ENCODE measurements at places on chromosomes 16 and 17. TPM values are rescaled to one million over a fixed set of nuclear protein-coding genes. Genes with fewer than 3 reads are reported as not detected.

DNA sequence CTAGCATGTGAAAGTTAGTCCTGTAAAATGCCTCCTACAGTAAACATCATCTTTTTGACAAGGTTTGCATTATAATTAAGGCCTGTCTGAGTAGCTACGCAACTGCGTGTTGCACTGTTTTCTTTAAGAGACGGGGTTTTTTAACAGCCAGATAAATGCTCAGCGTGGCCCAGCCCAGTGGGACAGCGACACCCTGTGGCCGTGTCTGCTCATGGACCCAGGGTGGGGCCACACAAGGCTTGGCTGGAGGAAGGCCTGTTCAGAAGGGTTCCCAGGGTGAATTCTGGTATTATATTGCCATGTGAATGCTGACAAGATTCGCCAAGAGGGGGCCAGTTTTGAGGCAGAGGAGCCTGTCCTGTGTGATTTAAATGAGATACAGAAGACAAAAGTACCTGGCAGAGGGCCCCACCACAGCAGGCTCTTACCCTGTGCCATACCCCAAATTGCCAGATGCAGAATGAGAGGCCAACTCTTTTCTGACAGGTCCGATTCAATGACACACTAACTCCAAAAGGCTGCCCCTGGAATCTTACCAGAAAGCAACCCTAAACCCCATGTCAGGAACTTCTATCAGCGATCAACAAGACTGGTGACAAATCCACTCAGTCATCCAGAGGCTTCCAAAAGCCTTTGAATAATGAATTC is 65.9 kb upstream of the IRX6 start:
- H3K4me3 ChIP-seq, result no peak overlapping the region
- no peak overlapping the region for H3K27ac ChIP-seq
- peak; percentile 71 for DNase-seq
- H3K4me1 ChIP-seq, result no peaks in the 10 kb centered on the region
- H3K36me3 ChIP-seq, result no peaks in the 10 kb centered on the region

DNA sequence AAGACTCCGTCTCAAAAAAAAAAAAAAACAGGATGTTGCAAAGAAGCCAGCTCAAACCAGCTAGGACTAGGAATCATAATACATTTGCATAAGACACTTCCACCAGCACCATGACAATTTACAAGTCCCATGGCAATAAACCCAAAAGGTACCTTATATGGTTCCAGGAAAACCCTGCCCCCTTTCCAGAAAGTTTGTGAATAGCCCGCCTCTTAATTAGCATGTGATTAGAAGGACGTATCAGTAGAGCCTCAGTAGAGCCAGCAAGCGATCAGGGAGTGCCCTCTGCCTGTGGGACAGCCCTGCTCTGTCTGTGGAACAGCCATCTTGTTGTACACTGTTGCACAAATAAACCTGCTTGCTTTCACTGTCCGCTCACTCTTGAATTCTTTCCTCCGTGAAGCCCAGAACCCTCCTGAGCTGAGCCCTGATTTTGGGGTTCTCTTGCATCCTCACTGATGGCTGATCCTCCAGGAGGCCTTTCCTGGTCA is 14.0 kb downstream of the NUPR1 start:
- H3K4me1 ChIP-seq, result peaks cover 53% of the 10 kb centered on the region
- H3K27ac ChIP-seq, result no peak overlapping the region
- H3K36me3 ChIP-seq, result no peaks in the 10 kb centered on the region
- no peak overlapping the region for H3K4me3 ChIP-seq
- H3K27me3 ChIP-seq, result no peaks in the 10 kb centered on the region
- no peak for DNase-seq

- DNase-seq, result no peak
- H3K4me3 ChIP-seq, result no peak overlapping the region
- peaks cover 10% of the 10 kb centered on the region for H3K4me1 ChIP-seq
Observed at GRCh38 chr17:51034800-51035199, 85.9 kb downstream of the SPAG9 start.

DNA sequence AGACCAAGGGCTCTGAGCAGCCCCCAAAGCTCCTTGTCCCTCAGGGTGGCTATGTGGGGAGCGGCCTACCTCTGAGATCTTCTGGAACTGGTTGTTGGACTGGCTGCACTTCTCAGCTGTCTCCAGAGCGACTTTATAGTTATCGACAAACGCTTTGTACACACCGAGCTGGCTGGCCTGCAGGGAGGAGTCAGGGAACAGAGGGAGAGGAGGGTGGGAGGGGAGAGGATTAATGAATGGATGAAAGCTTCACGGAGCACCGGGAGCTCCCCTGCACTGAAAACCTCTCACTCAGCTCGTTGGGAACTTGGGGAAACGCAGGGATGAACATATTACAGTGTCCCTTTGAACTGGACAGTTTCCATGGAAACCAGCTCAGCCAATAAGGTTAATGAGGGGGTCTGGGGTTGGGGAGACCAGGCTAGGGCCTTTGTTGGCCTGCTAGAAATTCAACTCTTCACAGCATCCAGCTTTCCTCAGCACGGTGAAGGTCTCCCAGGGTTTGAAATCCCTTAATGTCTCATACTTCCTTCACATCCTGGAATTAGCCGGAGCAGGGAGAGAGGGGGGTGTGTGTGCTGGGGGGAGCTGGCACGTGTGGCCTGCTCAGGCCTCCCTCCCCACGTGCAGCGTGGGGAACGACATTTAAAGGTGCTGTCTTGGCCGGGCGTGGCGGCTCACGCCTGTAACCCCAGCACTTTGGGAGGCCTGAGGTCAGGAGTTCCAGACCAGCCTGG is 86.7 kb downstream of the TIMM22 start:
- H3K27ac ChIP-seq, result no peak overlapping the region
- H3K4me1 ChIP-seq, result no peaks in the 10 kb centered on the region
- DNase-seq, result no peak
- no peaks in the 10 kb centered on the region for H3K36me3 ChIP-seq
- no peaks in the 10 kb centered on the region for H3K27me3 ChIP-seq
- no peak overlapping the region for H3K4me3 ChIP-seq

DNA sequence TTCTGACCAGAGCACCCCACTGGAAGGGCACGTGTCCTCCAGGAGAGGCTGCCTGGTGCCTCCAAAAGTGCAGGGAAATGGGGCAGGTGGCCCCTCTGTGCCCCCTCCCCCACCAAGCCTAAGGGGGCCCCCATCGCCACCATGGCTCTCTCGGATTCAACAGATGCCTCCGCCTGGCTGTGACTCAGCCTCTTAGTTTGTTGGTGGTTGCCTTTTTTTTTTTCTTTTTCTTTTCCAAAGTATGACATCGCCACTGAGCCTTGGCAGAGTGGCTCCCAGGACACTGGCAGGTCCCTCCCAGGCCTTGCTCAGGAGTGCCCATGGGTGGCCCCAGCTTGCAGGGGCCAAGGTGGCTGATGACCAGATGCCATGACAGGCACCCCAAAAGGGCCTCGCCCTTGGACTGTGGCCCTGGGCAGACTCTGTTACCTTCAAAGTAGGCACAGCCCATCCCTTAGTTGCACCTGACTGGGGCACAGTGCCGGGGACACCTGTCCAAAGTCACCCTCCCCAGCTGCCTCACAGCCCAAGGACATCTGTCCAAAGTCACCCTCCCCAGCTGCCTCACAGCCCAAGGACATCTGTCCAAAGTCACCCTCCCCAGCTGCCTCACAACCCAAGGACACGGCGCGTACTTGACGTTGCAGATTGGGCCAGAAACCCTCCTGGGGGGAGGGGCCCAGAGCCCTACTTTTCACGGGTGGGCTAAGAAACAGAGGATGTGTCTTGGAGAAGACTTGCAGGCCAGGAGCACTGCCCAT is 29.6 kb downstream of the NPTX1 start:
- no peak overlapping the region for H3K27ac ChIP-seq
- no peaks in the 10 kb centered on the region for H3K4me1 ChIP-seq
- no peak overlapping the region for H3K4me3 ChIP-seq
- no peaks in the 10 kb centered on the region for H3K27me3 ChIP-seq
- DNase-seq, result no peak
- H3K36me3 ChIP-seq, result no peaks in the 10 kb centered on the region

DNA sequence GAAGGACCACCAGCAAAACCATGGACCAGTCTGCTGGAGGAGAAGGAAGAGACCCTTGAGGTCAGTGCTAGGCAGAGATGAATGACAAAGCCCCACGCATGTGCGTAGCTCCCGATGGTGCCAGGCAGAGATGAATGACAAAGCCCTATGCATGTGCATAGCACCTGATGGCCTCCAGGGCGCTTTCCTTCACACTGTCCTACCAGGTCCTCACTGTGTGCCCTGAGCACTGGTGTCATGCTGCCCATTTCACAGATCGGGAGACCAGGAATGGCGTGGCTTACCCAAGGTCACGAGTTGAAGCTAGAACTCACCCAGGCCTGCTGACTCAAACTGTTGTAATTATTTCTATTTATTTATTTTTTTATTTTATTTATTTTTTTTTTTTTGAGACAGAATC is 149.6 kb downstream of the KATNIP start:
- no peak overlapping the region for H3K27ac ChIP-seq
- H3K4me1 ChIP-seq, result no peaks in the 10 kb centered on the region
- H3K36me3 ChIP-seq, result no peaks in the 10 kb centered on the region
- no peak overlapping the region for H3K4me3 ChIP-seq
- H3K27me3 ChIP-seq, result no peaks in the 10 kb centered on the region
- no peak for DNase-seq

DNA sequence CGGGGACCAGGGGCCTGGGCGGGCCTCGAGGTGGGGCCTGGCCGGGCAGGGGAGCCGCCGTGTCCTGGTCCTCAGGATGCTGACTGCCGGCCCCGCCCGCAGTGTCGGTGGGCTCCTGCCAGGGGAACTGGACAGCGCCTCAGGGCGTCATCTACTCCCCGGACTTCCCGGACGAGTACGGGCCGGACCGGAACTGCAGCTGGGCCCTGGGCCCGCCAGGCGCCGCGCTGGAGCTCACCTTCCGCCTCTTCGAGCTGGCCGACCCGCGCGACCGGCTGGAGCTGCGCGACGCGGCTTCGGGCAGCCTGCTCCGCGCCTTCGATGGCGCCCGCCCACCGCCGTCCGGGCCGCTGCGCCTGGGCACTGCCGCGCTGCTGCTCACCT is 2.3 kb upstream of the PAQR4 start:
- no peak overlapping the region for H3K27ac ChIP-seq
- H3K36me3 ChIP-seq, result no peaks in the 10 kb centered on the region
- peak overlapping the region; percentile 15 for H3K4me3 ChIP-seq
- no peaks in the 10 kb centered on the region for H3K27me3 ChIP-seq

- peak; percentile 53 for DNase-seq
- no peaks in the 10 kb centered on the region for H3K36me3 ChIP-seq
- H3K4me3 ChIP-seq, result no peak overlapping the region
- H3K27me3 ChIP-seq, result no peaks in the 10 kb centered on the region
- no peak overlapping the region for H3K27ac ChIP-seq
Observed at GRCh38 chr16:89004209-89004831, 27.3 kb upstream of the CBFA2T3 start.

GRCh38 chr16:27723711-27724481 is 174.0 kb downstream of the KATNIP start:
- H3K27me3 ChIP-seq, result no peaks in the 10 kb centered on the region
- no peak for DNase-seq
- H3K4me3 ChIP-seq, result no peak overlapping the region
- H3K4me1 ChIP-seq, result peaks cover 12% of the 10 kb centered on the region
- H3K27ac ChIP-seq, result no peak overlapping the region
- H3K36me3 ChIP-seq, result no peaks in the 10 kb centered on the region

The IGF2BP1 gene
- 19.9 TPM for total RNA-seq

The SRL gene
- 1.5 TPM for total RNA-seq

The CWC25 gene
- 67.1 TPM for total RNA-seq

The CDH11 gene
- 24.0 TPM for total RNA-seq
